ENCODE measurements at places on chromosomes 12 and 14.

DNA sequence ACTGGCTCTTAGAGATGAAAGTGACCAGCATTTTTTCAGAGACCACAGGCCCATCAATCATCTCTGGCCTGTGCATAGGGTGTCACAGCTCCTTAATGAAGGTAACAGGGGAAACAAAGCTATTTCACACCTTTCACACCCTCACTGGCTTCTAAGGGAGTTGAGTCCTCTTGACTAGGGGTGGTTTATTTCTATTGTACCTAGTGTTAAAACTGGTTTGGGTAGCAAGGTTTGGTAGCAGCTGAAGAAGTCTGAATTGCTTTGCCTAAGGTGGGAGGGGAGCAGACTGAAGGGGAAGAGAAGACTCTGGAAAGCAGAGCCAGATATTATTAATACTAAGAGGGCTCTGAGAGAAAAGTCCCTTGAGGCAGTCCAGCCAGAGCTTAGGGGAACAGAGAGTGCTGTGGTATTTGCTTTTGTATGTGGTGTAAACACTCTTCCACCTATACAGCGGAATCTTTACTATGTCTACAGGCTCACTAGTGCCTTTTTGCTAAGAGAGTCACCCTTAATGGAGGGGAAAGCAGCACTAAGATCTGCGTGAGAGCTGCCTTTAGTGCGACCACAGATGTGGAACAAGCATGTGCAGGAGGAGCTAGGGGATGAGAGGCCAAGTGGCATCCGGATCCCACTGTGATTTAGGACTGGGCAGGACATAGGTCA is 95.8 kb downstream of the STXBP6 start:
- DNase-seq: no peak

DNA sequence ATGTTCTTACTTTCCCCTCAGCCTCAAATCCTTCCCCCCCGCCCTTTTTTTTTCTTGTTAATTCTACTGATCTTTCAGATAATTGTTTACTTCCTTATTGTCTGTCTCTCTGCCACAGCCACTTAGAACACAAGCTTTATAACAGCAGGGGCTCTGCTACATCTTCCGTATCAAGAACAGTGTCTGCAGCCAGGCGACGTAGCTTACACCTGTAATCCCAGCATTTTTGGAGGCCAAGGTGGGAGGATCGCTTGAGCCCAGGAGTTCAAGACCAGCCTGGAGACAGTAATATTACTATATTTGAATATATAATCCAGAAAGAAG is 5.4 kb downstream of the SOS2 start:
- DNase-seq: no peak

DNA sequence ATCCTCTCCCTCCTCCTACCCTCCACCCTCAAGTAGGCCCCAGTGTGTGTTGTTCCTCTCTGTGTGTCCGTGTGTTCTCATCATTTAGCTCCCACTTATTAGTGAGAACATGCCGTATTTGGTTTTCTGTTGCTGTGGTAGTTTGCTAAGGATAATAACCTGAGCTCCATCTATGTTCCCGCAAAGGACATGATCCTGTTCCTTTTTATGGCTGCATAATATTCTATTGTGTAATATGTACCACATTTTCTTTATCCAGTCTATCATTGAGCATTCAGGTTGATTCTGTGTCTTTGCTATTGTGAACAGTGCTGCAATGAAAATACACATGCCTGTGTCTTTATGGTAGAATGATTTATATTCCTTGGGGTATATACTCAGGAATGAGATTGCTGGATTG is 30.5 kb downstream of the JDP2 start:
- DNase-seq: no peak

DNA sequence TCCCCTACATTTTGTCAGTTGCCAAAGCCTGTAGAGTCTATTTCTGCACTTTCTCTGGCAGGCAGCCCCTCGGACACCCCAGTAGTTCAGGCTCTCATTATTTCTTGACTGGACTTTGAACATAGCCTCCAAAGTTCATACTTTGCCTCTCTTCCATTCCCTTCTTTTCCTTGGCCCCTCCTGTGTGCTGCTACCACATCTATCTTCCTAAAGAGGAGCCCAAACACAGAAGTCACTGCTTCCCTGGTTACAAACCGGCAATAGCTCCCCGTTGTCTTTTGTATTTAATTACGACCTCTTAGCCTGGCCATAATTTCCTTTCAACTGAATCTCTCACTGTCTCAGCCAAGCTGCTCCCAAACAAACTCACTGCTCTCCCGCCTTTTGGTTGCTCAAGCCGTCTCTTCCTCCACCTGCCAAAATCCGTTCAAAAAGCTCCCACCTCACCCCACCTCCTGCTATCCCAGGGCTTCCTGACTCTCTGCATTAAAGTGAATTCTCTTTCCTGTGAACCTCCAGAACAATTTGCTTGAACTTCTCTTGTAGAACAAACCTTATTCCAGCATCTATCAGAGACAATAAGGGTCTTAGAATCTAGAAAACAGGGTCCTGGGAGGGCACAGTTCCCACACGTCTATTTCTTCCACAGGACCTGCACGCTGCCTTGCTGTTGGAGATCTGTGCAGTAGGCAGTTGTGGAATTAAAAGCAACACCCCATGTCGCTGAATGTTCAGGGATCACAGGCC is 46.9 kb downstream of the PRMT8 start:
- no peak for DNase-seq

DNA sequence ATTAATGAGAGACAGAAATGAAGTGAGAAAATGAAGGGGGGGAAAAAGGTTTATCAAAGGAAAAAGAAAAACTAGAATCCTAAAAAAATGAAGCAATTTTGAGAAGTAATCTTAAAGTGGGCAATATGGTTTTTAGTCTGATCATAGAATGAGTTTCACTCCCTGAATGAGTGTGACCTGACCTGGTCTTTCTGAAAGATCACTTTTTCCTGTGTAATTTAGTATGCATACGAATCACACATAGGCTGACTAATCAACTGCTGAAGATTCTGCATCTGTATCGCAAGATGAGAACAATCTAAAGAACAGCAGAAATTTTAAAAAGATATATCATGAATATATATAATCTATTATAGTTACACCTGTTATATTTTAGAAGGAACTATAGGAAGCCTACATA is 11.3 kb downstream of the GNPTAB start:
- DNase-seq: no peak
